ENCODE measurements at places on chromosomes 6 and 20. TPM values are rescaled to one million over a fixed set of nuclear protein-coding genes. Genes with fewer than 3 reads are reported as not detected.

Gene GABRR1
- not detected for total RNA-seq

Gene SLC22A7
- not detected for total RNA-seq

Gene BTN1A1
- total RNA-seq = not detected

Gene LGSN
- total RNA-seq = not detected

Gene MCCD1
- total RNA-seq = not detected

Gene TRAPPC3L
- 0.20 TPM for total RNA-seq

Gene FOXA2
- total RNA-seq = not detected

DNA sequence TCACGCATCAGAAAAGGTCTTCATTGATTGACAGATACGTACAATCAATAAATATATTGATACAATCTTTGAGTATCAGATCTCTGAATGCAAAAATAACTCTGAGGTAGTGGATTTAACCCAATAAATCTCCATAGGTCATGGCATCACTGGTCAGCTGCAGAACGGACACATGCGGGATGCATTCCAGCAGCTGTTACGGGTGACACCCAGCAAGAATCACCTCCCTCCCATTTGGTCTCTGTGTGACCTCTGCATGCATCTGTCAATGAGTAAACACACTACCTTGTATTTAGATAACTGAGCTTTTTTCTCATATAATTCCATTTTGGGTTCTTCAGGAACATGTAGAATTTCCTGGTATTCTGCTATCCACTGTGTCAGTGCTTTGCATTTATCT is 285.4 kb downstream of the SYNE1 start:
- DNase-seq = no peak

DNA sequence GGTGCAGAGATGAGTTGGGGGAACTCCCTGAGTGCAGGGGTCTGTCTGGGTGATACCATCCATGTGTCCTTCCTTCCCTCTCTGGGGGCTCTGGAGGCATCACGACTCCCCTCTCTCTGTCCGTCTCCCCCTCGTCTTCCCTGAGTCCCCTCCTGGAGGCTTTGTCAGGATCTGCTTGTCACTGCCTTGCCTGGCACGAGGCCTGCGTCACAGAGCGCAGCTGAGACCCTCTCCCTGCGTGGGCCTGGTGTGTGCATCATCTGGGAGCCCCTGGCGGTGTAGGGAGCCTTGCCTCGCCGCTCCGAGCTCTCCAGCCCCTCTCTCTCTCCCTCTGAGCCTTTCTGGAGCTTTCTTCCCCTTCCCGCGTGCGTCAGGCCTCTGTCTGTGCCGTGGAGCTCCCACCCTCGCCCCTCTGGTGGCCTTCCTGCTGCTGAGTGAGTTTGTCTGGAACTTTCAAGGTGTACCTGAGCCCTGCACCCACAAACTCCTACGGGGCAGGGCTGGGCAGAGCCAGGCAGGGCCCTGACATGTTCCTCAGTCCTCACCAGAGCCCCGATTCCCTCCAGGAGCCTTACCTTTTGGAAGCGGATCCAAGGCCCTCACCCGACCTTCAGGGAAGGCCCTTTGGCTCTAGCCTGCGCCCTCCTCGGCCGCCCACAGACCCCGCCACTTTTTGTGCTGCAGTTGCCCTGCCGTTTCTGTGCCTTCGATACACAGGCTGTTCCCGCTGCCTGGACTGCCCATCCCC is 70.3 kb downstream of the SRC start:
- DNase-seq = no peak

DNA sequence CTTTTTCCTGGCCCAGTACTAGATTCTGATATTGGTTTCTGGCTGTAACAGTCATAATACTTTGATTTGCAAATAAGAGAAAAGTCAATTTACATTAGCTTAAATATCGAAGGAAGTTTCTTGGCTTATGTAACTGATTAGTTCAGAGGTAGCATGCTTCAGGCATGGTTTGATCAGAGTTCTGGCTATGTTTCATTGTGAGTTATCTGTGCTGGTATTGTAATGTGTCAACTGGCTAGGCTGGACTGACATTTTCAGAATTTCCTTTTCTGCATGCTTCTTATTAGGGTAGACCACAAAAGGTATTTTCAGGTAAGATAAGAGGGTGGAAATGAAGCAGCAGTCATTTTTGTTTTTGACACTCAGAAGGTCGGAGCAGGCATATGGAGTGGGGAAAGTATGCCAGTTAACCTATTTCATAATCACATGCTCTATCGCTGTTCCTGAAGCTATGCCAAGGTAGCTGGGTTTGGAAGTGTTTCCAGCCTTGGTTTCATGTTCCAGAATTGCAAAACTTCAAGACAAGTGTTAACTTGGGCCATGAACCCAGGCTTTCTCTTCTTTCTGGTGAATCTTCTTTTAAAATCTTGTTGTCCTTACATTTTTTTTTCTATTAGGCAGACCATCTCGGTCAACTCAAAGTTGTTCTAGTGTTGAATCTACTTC is 244.9 kb downstream of the DHX35 start:
- no peak for DNase-seq

GRCh38 chr20:31968291-31969126 is 558 bp downstream of the XKR7 start:
- peak; percentile 91 for DNase-seq

GRCh38 chr20:53827292-53828087 is 233.9 kb upstream of the ZNF217 start:
- DNase-seq = no peak

DNA sequence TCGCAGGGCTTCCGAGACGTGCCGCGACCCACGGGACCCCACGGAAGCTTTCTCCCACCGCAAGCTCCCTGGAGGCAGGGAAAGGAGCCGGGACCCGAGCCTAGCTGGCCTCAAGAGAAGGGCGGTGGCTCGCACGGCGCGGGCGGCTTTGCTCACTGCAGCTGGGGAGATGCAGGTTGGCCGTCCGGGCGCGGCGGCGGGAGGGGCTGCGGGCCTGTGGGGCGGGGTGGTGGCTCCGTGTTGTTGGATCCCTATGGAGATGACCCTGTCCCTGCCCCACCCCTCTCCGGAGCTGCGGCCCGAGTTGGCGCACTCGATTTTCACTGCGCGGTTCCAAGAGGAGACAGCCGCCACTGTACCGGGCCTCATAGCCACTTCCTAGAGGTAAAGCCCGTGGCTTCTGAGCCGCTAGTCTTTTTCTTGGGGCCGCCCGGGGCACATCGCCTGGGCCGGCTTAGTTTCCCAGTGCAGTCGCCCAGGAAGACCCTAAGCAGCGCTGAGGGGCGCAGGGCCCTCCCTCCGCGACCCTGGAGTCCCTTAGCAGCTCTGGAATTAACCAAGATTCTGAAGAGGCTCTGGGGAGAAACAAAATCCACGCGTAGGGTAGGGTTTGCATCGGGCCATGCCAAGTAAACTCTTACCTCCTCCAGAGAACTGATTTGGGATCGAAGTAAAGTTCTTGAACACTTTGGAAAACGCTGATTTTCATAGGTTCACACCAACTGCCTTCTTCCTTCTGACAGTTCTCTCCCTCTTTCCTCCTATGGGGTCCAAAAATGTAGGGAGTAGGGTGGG is at the start of gene ECT2L:
Gene ECT2L, plus strand, starts transcription at position 279 of the 795 bp plus-strand sequence. CDS start 17,188 bp downstream, outside the sequence.
- peak; percentile 94 for DNase-seq

- DNase-seq = no peak
These were observed 3.4 kb upstream of the SLC22A23 start for GRCh38 chr6:3460253-3460652.

DNA sequence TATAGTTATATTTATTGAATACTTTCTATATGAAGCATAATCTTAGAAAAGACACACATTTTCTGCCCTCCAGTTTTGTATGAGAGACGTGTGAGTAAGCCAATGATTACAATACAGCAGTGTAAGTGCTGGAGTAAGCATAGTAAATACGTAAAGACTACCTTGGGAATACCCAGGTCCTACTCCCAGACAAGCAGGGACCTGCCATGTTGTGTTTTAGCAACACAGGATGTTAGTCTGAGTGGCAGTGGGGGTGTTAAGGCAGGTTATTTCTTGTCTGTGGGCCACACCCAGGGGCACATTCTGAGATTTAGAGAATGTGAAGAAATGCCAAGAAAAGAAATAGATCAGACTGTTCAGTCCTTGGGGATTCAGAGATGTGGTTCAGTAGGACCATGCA is 34.3 kb upstream of the RNF144B start:
- DNase-seq = no peak

DNA sequence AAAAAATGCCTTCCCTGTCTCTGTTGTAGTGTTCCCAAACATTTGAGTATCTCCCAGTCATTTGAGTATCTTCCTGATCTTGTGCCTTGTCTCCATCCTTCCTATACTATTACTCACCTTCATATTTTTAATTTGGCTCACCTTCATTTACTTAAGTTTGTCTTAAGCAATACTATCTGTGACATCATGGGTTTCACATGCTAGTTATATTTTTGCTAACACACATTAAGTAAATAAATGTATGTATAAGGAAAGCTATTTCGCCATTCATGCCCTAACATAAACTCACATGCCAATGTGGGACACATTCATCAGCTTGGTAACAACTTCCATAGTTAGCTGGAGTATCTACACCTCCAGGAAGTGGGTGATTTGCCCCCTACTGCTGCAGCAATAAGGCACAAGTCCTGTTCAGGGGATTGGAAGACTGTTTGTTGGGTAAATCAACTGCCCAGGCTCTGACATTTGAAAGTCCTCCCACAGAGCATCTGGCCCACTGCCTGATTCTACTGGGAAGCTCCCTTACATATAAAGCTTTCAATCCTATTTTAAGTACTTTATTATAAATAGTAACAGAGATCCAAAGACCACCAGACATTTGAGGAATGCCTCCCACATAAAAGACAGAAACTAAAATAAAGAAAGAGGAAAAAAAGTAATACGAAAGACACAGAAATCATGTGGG is 132.3 kb downstream of the ISM1 start:
- DNase-seq = no peak

DNA sequence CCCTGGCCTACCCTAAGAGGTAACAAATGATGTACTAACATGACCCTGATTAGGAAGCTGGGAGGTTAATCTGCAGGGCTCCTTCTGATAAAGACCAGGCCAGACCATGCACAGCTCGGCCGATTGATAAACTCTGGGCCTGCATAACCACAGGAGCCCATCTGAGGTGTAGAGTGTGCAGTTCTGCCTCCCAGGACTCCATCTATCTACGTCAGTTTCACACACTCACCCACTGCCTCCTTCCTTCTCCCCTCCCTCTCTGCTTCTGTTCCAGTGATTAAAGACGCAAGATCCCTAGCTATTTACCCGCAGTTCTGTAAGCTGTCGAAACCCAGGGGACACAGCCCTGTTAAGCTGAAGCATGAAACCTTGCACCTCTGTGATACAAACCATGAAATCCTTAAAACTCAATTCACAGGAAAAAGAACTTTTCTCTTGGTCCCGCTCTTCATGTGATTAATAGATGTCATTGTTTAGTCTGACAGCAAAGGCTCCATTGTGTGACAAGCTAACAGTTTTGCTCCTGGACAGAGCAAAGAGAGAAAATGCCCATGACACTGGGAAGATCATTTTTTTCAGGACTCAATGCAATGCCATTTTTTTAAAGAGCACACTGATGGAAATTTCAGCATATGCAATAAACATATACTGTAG is 470.6 kb downstream of the MAFB start:
- DNase-seq = no peak

- DNase-seq = no peak
These were observed 251.9 kb downstream of the SOD2 start for GRCh38 chr6:159440911-159441703.

DNA sequence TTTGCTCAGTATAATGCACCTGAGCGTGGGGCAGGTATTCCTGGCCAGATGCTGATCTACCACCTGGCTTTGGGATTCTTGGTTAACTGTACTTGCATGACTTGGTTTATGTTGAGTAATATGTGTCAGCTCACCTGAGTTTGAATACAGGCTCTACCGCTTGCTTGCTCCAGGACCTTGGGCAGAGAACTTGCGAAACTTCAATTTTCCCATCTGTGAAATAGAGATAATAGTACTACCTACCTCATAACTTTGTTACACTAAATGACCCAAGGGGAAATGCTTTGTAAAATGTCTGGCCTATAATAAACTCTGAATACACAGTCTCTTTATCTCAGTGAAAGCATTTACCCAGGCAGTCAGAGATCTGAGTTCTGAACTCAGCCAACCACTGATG is 51.8 kb downstream of the SCAND1 start:
- no peak for DNase-seq

DNA sequence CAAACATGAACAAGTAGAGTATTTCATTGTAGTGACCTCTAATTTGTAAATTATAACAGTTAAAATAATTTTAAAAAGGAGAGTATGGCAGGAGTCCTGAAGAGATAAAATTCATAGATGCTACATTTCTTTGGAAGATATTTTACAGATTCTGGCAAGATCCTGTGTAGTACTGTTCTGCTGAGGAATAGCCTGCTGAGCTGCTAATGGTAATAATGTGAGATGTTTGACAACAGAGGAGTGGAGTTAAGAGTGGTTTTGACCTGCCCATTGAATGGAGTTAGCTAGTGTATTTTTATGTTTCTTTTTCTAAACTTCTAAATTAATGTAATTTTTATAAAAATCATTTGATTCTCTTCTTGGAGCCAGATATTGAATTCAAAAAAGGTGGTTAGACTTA is 11.8 kb downstream of the CLVS2 start:
- no peak for DNase-seq

- no peak for DNase-seq
These were observed 785.6 kb downstream of the QKI start for GRCh38 chr6:164200071-164200470.

DNA sequence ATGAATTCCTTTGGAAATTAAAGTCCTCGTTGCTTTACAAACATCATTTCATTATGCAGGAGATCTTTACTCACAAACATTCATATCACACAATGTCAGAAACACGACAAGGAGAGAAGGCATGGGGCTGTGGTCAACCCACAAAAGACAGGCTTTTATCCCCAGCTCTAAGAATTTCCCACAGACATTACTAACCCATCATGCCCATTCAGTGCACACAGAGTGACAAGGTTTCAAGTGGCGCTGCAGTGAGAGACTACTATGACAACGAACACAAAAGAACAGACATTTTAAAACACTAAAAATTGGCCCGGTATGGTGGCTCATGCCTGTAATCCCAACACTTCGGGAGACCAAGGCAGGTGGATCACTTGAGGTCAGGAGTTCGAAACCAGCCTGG is 579.8 kb upstream of the AGPAT4 start:
- DNase-seq = no peak

DNA sequence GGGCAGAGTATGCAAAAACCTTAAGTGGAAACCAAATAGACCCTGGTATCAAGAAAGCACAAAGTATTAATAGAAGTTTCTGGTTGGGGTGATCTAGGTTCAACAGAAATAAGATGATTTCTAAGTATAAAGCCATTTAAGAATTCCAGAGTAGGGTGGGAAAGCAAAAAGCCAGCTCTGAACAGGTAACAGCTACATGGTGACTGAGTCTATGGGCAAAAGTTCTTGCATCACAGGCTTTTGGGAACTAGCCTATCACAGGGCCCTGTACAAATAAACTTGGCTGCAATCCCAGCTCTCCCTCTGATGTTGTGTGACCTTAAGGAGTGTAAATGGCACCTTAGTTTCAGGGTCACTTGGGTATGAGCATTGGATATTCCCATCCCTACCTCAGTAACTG is 5.5 kb downstream of the TCF19 start:
- no peak for DNase-seq

- DNase-seq = no peak
These were observed 97.8 kb downstream of the RAMACL start for GRCh38 chr6:166488701-166489100.

DNA sequence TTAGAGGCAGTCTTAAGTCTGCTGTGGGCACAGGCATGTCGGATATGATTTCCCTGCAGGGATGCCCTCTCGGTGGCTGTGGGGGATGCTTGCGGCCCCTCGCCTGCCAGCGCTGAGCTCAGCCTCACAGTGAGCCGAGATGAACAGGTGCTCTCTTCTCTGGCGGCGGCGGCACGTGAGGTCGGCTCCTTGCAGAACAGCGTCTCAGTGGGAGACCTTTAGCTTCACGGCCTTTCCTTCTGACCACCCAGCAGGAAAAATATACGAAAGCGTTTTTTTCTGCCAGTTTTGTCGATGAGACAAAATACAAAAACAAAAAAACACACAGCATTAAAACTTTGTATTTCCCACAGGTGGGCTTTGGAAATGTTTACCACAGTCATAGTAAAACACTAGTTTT is 23.6 kb downstream of the FOXA2 start:
- no peak for DNase-seq
